ENCODE measurements at places on chromosomes 2 and 18. TPM values are rescaled to one million over a fixed set of nuclear protein-coding genes. Genes with fewer than 3 reads are reported as not detected.

CD28 gene
- not detected for total RNA-seq

PRSS56 gene
- total RNA-seq = not detected

IL36A gene
- total RNA-seq = not detected

ALKAL2 gene
- total RNA-seq = not detected

CABYR gene
- 5.9 TPM for total RNA-seq

CD8A gene
- not detected for total RNA-seq

ANKRD30BL gene
- not detected for total RNA-seq

EFEMP1 gene
- 2,583 TPM for total RNA-seq

PRKAG3 gene
- total RNA-seq = under 0.01 TPM
